NCI-H1417 (cell line): ENCODE measurements at places on chromosomes 11 and 22.

DNA sequence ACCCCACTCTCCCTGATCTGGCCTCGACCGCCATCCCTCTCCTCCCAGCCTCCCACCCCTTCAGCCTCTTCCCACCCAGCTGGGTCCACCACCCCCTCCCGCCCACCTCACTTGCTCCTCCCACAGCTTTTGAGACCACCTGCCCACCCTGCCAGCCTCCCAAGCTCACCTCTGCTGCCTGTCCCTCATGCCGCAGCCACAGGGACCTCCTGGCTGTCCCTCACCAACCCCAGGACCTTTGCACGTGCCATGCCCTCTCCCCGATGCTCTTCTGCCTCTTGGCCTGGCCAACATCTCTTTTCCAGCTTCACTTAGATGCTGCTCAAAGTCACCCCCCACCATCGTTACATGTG, 6.5 kb downstream of the PNPLA5 start:
- DNase-seq, result no peak

- DNase-seq, result no peak
Observed at GRCh38 chr11:132050049-132050448, 679.6 kb downstream of the NTM start.

DNA sequence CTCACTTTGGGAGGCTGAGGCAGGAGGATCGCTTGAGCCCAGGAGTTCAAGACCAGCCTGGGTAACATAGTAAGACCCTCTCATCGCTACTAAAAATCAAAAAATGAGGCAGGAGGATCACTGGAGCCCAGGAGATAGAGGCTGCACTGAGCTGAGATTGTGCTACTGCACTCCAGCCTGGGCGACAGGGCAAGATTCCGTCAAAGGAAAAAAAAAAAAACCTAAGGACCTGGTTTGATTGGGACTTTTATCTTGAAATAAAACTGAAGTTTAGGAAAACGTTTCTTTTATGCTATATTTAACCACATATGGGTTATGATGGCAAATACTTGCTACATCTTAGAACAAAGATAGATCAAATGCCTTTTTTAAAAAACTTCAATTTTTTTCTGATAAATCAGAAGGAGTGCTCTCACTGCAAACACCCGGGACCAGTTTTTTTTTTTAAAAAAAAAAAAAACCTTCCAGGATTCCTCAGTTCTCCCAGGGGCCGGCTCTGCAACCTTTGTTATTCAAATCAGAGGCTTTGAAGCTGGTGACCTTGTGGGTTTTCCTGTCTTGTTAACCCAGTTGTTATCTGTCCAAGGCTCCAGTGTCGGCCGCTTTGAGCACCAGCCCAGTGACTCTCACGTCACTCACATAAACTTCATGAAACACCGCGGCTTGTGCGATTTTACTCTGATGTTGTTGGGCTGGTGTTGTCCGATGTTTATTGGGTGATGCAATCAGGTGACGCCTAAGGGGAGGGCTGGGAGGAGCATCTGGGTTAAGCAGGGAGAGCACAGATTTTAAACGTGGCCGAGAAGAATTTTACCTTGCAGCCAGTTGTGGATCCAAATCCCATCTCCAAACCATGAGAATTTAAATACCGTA, 24.7 kb upstream of the SLC22A12 start:
- peak; percentile 88 for DNase-seq

- no peak for DNase-seq
Observed at GRCh38 chr11:73997120-73997770, 11.6 kb downstream of the UCP3 start.

DNA sequence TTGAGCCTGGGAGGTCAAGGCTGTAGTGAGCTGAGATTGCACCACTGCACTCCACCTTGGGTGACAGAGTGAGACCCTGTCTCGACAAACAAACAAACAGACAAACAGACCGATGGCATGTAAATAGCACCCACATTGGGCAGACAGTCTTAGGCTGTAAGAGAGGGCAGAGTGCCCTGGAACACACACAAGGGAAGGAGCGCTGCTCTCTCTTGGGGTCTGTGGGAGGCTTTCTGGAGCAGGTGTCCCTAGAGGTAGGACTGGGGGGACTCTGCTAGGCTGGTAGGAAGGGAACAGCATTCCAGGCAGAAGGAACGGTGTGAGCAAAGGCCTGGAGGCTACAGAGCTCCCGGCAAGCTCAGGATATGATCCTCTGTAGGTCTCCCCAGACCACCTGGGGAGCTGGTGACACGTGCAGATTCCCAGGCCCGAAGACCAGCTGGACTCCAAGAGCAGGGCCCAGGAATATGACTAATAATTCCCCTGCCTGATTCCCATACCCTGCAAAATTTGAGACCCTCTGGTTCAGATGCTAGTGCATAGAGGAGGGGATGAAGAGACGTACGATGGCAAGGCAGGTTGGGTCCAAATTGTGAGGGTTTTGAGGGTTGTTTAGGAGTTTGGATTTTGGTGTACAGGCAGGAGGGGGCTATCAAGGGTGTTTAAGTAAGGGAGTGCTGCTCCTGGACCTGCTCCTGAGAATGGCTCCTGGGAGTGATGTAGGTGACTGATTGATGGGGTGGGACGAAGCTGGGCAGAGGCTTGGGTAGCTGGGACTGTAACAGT, 11.6 kb downstream of the SMIM38 start:
- DNase-seq, result no peak

DNA sequence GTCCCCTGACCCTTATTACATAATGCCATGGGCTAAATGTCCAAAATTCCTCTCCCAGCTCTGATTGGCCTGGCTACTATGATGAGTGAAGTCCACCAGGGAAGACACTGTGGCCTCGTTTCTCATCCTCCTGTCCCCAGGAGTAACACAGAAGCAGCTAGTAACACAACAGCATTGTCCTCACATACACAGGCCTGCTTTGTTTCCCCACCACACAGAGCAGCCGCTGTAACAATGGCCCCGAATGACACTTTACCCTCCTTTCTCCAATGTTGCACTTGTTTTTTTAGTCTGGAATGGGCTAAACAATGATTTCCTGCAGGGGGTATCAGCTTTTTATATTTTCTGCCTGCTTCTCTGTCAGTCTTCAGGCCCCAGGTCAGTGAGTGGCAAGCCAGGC, at the start of gene PRR5L:
TSS of gene PRR5L (plus strand) at position 363 of the 400 bp plus-strand sequence. CDS start 104,834 bp downstream, outside the sequence.
- DNase-seq, result no peak
